ENCODE measurements at places on chromosomes 5 and 9. TPM values are rescaled to one million over a fixed set of nuclear protein-coding genes. Genes with fewer than 3 reads are reported as not detected.

DNA sequence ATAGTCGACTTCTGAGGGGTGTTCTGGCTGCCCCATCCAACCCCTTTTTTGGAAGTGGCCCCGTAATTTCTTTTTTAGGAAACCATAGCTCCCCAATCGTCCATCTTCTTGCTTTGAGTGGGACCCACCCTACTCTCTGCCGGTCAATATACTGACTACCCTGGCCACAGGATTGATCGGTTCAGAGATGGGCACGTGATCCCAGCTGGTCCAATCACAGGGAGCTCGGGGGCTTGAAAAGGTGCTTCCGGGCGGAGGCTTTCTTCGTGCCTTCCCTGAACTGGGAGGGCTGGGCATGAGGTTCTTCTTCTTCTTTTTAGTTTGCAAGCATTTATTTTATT, 78.7 kb upstream of the SH3PXD2B start:
- DNase-seq: no peak

GRCh38 chr5:129616517-129616916, 131.4 kb upstream of the MINAR2 start:
- DNase-seq: no peak

DNA sequence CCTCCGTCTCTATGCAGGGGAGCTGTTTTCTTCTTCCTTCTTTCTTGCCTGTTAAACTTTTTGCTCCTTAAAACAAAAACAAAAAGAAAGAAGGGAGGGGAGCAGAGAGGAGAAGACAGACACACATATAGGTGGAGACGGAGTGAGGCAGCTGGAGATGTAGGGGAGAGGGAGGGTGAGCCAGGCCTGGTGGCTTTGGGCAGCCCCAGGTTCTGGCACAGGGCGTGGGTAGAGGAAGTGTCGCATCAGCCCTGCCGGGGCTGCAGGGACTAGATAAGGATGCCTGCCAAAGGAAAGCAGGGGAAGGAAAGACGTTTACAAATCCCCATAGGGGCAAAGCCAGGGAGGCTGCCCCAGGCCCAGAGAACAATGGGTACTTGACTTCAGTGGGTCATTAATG, 38.7 kb upstream of the PTGS1 start:
- no peak for DNase-seq

- DNase-seq: no peak
Observed at GRCh38 chr5:170360709-170361108, 28.5 kb downstream of the KCNMB1 start.

- DNase-seq: no peak
Observed at GRCh38 chr9:6640268-6641051, 5.1 kb downstream of the GLDC start.

- DNase-seq: no peak
Observed at GRCh38 chr9:117926031-117926658, 221.9 kb downstream of the TLR4 start.

DNA sequence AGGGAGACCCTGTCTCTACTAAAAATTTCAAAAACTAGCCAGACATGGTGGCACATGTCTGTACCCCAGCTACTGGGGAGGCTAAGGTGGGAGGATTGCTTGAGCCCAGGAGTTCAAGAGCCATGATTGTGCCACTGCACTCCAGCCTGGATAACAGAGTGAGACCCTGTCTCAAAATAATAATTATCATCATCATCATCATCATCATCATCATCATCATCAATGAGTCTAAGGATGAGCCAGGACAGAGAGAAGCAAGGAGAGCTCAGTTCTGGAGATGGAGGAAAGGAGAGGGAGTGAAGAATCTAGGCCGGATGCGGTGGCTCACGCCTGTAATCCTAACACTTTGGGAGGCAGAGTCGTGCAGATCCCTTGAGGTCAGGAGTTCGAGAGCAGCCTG, 36.7 kb upstream of the MATR3 start:
- no peak for DNase-seq

DNA sequence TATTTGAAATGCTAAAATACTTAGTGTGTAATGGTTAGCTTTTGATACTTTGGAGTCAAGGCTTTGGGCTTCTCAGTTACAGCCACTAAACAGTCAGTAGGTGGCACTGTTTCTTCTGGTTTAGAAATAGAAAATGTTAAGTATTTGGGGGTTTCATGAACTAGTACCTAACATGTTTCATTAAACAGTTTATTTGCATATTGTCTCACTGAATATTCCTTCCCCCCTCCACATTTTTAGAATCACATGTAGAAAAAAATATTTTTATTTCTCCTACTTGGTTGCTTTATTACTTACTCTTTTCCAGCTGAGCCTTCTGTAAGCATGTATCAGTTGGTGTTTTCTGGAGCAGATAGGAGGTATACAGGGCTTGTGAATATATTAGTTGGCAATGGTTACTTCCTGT, 48.0 kb downstream of the IPO11 start:
- peak; percentile 64 for DNase-seq

DNA sequence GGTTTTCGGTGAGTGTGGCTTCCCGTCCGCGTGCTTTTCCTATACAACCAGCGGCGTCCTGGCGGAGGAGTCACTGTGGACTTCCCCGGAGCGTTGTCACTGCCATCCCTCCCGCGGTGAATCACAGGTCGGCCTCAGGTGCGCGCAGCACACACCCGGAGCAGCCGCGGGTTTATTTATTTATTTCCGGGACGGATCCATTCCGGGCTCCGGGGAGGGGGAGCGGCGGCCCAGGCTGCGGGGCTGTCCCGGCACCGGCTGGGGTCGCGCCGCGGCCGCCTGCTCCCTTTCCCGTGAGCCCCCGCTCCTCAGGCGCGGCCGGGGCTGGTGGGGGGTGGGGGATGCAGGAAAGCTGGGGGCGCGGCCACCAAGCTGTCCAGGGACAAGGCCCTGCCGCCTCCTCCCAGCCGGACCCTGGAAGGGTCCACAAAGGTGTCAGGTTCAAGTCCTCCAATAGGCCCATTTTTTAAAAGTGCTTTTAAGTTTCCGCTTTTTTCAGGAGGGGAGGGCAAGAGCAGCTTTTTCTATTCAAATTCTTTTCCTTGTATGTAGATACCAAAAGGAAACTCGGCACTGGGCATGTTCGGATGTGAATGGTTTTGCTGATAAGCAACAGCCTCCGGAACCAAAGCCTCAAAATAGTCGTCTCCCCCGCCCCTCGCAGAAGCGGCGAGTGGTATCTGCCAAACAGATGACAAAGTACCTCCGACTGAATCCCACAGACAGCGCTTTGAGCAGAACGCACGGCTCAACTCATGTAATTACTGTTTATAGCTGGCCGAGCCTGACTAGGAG, 192.5 kb downstream of the CD180 start:
- peak; percentile 92 for DNase-seq

- no peak for DNase-seq
Observed at GRCh38 chr5:118068886-118069285, 919.5 kb downstream of the DTWD2 start.

DNA sequence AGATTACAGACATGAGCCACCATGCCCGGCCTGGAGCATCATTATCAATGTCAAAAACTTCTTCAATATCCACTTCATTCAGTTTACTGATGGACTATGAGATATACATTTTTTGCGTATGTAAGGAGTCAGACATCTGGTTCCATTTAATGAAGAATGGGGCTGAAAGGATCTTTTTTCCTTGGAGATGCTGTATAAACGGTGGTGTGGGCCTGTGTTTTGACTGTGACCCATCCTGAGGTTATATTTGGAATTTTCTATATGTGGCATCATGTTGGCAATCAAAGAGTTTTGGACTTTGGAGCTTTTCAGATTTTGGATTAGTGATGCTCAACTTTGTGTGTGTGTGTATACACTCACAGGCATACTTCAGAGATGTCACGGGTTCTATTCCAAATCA, 85.7 kb upstream of the FBXL17 start:
- DNase-seq: no peak

DNA sequence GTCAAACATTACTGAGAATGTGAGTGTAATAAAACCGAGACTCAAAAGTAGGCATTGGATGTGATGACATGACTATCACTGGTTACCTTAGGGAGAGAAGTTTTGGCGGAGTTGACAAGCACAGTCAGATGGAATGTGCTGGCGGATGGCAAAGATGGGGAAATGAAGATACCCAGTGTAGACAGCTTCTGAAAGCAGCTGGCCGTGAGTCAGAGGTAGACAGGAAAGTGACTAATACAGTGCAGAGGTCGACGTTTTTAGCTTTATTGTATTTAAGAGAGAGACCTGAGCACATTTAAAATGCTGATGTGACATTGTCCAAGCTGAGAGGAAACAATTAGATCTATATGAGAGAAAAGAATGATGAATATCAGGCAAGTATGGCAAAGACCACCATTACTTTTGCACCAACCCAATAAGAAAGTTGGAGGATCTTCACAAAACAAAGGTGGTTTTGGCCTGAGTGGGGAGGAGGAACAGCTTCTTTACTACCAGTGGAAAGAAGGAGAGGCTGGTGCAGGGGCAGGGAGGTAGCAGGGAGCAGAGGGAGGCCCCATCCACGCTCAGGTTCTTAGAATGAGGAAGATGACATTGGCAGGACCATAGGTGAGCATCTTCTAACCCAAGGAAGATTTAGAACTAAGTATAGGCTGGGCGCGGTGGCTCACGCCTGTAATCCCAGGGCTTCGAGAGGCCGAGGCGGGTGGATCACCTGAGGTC, 36.7 kb upstream of the KCNIP1 start:
- no peak for DNase-seq

GRCh38 chr5:32733590-32734340, 22.6 kb downstream of the NPR3 start:
- DNase-seq: no peak

DNA sequence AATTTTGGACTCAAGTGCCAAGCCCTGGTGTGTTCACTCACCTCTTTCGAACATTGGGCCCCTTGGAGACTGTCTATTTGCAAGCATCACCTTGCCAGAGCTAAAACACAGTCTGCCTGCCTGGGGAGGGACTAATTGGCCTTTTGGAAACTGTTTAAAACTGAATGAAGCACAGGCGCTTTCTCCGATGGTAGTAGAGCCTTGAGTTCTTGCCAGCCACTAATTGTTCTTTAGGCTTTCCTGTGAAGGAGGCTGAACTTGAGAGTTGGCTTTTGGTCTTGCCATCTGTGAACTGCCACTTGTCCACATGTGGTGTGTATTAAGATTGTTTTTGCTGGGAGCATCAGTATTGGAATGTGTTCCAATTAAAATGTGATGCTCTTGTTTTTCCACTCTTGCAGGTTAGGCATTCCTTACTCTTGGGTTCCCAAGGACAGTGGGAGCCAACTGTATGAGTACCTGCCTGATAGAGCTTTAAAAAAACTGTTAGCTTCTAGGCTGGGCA, 26.0 kb downstream of the GARNL3 start:
- DNase-seq: no peak

DNA sequence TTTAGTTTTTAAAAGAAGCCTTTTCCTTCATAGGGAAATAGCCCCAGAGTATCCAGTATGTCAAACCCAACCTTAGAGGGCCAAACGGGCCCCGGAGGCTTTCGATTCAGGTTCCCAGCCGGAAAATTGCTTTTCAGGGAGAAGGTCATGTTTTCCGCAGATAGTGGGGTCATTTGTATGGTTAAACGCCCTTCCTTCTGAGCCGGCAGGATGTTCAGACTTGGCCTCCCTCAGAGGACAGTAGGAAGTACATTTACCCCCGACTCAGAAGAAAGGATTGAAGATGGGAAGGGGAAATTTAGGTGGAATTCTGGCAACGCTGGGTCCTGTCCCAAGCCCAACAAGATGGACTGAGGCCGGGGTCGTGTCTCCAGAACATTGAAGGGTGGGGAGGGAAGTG, 195.2 kb downstream of the AOPEP start:
- no peak for DNase-seq

GRCh38 chr9:92044936-92045335, 70.3 kb downstream of the SPTLC1 start:
- DNase-seq: no peak

GRCh38 chr5:22678886-22679285, 174.3 kb downstream of the CDH12 start:
- DNase-seq: no peak

DNA sequence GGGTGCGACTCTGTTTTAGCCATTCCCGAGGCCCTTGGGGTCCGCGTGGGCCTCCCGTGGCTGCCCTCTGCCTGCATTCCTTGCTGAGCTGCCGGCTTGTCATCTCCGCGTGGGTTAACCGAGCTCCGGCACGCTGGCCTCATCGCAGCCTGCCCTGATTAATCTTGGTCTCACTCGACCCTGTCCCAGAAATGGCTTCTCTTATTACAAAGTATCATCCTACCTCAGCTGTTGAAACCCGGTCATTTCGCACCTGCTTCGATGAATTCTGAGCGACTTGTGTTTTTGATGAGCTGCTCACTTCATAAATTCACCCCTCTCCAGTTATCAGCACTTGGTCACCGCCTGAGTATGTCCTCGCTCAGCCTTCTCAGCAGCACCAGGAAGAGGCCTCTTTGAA, 123.5 kb upstream of the EGFLAM start:
- no peak for DNase-seq

- no peak for DNase-seq
Observed at GRCh38 chr9:83639266-83639665, 16.3 kb downstream of the IDNK start.

GRCh38 chr5:147170603-147171002, 64.2 kb upstream of the STK32A start:
- DNase-seq: peak; percentile 33

DNA sequence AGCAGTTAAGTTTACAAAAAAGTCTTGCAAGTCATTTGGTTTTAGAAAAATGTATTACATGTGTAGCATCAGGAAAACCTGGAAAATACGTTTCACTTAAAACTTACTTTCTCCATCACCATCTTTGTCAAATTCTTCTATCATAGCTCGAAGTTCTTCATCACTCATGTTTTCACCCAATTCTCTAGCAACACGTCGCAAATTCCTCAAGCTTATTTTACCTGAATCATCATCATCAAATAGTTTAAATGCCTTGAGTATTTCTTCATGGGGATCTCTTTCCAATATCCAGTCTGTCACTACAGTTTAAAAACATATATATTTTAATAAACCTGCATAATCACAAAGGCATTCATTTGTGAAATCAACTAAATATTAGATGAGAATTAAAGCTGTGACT, 10.3 kb downstream of the CETN3 start:
- no peak for DNase-seq

The FBP1 gene
- total RNA-seq: 63.9 TPM

The CCNO gene
- total RNA-seq: 2.3 TPM

The ANKRD20A1 gene
- 3.0 TPM for total RNA-seq

The NUTM2F gene
- not detected for total RNA-seq
